ENCODE measurements at places on chromosomes 5 and 9.

GRCh38 chr5:165134155-165134554, 1628.7 kb downstream of the MAT2B start:
- DNase-seq = no peak

DNA sequence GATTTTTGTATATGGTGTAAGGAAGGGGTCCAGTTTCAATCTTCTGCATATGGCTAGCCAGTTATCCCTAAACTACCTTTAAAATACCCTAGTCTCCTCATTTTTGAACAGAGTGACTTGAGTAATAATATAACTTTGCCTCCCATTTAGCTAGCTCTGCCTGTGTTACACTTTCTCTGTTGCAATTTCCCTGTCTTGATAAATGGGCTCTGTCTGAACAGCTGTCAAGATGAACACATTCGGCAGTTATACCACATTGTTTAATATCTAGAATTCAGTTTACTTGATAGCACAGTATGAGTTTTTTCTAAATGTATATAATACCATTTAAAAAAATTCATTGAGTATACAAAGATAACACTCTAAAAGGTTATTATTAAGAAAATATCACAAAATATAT, 562.9 kb upstream of the FTMT start:
- DNase-seq = no peak

GRCh38 chr9:25935188-25935587, 256.9 kb upstream of the TUSC1 start:
- DNase-seq = no peak

DNA sequence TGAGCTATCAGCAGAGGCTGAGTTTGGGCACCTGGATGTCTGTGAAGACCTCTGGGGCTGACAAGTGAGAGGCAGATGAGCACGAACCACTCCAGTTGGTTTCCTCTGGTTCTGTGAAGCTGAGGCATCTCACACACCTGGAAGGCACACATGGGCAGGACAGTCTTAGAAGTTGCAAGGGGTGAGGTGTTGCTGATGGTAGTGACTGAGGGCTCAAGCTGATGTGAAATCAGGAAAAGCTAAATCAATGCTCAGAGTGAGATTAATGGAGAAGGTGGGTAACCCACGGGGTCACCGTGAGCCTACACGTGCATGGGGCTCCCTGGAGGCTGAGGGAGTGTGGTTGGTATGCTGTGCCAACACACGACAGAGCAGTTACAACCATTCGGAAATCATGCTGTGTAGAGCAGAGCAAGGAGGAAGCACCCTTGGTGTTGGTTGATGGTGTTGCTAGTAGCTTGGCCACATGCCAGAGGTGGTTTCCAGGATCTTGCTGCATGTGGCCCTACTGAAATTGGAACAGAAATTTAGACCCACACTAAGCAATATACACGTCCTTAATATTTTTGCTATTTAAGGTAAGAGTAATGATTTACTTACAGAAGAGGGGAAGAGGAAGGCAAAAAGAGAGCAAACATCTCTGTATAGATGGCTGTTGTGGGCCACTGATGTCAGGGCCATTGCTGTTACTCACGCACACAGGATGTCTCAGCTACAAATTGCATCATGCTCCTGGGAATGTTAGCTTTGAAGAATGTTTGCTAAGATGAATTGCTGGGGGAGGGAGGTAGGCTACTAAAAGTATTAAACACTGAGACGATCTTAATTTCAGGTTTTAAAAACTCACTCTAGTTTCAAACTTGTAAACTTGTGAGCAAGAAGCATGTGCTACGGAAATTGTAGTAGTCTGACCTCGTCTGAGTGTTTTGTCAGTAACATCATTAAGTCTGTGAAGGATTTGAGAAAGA, 170.5 kb downstream of the ARHGEF28 start:
- no peak for DNase-seq

- peak; percentile 35 for DNase-seq
Measured at GRCh38 chr5:139104577-139105276, 93.4 kb downstream of the SIL1 start.

GRCh38 chr5:43572357-43572756, 15.5 kb upstream of the PAIP1 start:
- DNase-seq = no peak

DNA sequence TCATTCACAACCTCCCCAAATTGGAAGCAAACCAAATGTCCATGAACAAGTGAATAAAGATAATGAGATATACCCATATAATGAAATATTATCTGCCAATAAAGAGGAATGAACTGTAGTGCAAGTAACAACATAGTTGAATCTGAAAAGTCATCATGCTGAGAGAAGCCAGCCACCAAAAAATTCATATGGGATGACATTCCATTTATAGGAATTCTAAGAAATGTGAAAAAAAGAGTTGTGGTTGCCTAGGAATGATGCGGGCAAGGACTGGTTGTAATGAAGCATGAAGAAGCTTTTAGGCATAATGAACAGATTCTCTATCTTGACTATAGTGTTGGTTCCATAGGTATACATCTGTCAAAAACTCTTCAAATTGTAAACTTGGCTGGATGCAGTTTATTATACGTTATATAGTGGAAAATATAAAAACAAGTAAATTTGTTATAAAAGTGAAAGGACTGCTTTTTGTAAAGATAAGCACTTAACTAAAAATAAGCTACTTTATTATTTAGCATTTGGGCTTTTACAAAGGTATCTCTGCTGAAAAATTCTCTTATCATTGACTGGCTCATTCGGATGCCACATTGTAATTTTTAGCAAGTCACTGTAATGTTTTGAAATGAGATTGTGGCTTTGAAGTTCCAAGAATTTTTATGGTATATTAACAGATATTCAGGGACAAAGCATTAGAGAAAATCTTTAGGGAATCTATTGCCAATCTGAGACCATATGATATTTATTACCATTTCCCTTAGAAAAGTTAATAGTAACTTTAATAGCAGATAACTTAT, 21.2 kb upstream of the TTC23L start:
- DNase-seq = no peak

DNA sequence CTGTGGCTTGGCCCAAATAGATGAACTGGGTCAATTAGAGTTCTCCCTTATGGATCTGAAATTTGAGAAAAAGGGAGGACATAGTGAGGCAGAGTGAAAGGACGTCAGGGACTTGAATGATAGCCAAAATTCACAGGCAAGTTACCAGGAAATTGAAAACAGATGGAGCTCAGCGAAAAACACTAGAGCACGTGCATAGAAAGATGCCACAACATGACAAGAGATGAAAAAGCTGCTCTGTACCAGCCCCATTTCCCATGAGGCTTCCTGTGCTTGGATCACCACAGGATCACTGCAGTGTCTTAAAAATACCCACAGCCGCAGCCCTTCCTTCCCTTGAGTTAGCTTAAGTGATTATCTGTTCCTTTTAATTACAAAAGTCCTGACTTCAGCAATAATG, 39.0 kb upstream of the HOMER1 start:
- DNase-seq = no peak

GRCh38 chr5:60143942-60144549, 250.5 kb upstream of the PDE4D start:
- no peak for DNase-seq

All from transverse colon (tissue), 4 donors.